H54 (cell line): ENCODE measurements at places on chromosomes 11 and 22.

DNA sequence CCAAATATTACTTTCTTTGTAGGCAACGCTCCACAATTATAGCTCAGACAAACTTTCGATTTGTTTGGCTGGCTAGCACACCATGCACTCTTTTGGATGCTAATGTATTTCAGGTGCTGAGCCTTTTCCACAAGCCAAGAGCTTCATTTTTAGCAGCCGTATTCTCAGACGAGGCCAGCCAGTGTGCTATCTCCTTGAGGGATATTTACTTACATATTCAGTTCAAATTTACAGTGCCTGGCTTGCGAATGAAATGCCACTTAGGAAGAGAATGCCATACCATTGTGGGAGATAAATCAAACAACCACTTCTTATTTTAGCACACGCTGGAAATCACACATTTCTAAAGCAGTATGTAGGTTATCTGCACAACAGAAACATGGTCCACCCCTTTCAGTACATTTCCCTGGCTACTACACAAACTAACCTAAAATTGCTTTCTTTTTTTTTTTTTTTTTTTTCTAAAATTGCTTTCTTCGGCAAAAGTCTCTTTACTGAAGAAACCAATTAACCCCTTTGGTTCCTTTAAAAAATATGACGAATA is 236.9 kb downstream of the CADM1 start:
- no peak for DNase-seq

DNA sequence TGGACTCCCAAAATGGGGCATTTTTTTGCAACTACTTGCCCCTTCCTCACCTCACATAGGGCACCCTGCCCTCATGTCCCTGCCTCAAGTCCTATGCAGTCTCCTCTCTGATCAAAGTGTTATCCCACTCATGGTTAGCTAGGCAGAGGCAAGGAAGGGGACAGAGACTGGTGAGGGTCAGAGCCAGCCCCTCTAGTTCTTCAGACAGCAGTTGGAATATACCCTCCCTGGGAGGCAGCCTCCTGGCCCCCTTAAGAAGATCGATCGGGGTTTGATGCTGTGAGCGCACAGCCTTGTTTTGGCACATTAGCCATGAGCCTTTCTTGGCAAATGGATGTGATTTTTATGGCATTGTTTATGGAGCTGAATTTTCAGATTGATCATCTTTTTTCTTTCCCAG is 436.9 kb downstream of the BUD13 start:
- no peak for DNase-seq

DNA sequence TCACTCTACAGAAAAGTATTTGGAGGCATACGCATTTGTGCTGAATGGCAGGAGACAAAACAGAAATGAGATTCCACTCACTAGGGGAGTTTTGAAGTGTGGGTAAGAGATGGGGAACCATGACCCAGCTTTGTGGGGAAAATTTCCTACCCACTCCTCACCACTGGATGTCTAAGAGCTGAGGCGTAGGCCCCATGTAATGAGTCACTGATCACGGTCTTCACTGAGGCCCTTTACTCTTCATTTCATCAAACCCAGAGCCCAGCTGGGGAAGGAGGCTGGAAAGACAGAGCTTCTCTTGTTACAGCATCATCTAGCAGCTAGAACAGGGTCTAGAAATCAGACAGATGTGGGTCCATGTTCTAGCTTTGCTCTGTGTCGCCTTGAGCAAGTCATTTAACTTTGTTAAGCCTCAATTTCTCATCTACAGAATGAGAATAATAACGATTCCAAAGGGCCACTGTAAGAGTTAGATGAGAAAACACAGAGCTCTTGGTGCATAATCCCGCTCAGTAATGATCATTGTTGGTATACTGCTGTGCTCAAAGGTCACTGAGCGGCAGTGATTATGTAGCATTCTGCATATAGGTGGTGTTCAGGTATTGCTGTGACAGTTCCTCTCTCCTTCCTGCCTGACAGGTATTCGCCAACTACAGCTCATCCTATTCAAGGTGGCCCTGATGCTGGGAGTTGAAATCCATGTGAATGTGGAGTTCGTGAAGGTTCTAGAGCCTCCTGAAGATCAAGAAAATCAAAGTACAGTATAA is 97.2 kb downstream of the MICAL2 start:
- no peak for DNase-seq

DNA sequence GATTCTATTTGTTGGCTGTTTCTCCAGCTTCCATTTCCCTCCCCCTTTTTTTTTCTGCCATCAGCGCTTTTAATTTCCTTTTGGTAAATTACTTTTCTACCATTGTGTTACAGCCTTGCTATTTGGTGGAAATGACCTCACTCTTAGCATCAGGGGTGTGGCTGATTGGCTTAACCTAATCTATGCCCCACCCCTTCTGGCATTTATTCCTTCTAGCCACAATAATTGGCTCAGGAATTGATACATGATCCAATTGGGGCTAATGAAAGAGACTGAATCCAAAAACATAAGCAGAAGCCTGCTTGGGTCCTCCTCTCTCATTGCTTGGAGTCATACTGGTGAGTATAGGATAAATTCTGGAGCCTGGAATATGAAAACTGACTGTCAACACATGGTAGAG is 402.4 kb upstream of the LRRC4C start:
- DNase-seq, result no peak

- DNase-seq, result peak; percentile 56
These were observed 11.9 kb upstream of the TESMIN start for GRCh38 chr11:68763181-68763721.

GRCh38 chr11:120235024-120235628 is 4.8 kb upstream of the POU2F3 start:
- DNase-seq, result no peak

- DNase-seq, result no peak
These were observed 99.5 kb downstream of the ZNF280B start for GRCh38 chr22:22408731-22409696.

GRCh38 chr11:69634069-69634468 is 6.9 kb upstream of the CCND1 start:
- no peak for DNase-seq

DNA sequence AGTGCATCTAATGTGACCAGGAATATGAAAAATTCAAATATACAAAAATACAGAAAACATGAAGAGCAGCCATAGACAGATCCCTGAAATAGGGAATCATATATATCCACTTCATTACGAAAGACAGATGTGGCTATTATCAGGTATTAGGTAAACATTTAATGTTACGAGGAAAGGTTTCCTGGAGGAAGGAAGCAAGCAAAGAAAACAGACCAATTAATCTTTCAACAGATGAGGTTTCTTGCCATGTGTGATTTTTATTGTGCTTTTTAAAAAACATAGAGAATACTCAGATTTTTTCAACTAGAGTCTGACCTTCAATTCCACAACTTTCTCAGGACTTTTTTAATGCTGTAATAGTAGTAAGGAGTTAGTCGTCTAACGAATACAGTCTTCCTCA is 24.3 kb upstream of the GAB2 start:
- DNase-seq, result no peak

GRCh38 chr11:132301900-132302299 is 931.5 kb downstream of the NTM start:
- DNase-seq, result no peak

DNA sequence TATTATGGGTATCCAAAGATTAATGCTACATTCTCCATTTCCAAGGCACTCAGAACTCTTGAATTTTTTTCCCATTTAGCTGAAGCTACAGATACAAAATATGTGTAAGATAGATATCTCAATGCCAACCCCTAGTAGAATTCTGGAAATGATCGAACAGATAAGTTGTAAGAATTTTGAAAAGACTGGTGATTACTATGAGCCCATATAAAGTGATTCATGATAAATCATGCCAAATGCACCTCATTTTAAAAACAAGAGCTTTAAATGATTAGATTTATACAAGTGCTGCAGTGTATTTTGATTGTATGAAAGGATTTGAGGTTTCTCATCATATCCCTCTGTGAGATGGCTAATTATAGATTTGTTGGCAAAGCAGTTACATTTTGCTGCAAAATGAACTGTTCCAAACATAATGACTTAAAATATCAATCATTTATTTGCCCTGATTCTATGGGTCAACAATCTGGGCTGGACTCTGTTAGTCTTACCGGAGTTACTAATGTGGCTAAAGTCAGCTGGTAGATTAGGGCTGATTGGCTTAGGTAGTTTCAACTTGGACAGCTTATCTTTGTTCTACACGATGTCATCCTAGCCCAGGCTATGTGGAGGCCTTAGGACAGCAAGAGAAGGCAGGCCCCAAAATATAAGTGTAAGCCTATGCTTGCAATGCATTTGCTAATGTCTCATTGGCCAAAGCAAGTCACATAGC is 3.4 kb downstream of the OR10V1 start:
- DNase-seq, result no peak

DNA sequence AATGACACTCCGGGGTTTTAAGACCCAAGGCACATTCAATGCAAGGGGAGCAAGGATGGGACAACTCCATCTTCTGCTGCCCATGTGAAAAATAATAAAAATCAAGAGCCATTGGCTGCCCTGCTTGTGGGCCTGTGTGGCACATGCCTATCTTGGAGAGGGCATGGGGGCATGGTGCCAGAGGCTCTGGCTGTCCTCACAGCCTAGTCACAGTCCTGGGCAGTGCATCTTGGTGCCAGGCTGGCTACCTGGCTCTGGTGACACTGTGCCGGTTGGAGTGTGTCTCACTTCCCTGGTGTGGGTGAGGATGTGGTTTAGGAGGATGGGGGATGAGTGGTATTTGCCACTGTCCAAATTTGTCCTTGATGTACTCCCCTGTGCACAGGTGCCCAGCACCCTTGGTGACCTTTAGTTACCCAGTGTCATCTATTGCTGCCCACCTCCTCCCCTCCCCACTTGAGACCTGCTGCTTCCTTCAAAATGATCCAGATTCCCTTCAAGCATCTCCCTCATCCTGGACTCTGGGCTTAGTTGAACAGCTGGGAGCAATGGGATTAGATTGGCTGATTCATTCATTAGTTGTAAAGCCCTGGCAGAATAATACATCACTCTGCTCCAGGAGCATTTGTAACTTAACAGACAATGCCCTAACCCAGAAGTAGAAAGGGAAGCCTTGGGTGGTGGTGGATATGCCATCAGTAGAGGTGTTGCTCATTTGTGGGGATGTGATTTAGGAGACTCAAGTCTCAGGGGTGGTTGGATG is 4.6 kb downstream of the TMEM86A start:
- no peak for DNase-seq

GRCh38 chr11:112156956-112157766 is 6.7 kb downstream of the IL18 start:
- peak; percentile 42 for DNase-seq

DNA sequence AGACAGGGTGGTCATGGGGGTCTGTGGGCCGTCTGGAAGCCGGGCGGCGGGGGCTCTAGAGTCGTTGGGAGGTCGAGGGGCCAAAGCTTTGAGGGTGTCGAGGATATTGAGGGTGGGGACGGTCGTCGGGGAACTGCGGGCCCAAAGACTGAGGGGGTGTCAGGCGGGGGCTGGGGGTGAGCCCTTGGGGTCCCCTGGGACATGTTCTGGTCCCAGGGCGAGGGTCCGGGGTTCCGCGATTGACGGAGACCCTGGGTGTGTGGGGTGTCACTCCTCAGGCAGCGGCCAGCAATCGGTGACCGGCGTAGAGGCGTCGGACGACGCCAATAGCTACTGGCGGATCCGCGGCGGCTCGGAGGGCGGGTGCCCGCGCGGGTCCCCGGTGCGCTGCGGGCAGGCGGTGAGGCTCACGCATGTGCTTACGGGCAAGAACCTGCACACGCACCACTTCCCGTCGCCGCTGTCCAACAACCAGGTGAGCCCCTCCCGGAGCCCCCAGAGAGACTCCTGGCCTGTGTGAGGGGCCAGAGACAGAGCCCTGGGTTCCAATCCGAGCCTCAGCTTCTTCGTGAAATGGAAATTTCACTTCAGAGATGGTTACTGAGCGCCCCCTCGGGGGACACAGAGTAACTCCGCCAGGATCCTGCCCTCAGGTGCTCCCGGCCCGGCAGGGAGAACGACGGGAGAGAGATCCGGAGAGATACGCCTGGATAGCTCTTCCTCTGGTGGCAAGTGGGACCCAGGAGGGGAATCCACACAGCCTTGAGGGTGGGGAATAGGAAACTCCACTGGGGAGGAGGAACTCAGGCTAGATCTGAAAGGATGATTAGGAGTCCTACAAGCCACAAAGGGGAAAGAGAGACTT is 714 bp downstream of the SDF2L1 start:
- no peak for DNase-seq

GRCh38 chr11:111745719-111746504 is 20.3 kb downstream of the PPP2R1B start:
- DNase-seq, result no peak

- DNase-seq, result peak; percentile 88
These were observed 5.1 kb upstream of the MYRF start for GRCh38 chr11:61747192-61747966.

DNA sequence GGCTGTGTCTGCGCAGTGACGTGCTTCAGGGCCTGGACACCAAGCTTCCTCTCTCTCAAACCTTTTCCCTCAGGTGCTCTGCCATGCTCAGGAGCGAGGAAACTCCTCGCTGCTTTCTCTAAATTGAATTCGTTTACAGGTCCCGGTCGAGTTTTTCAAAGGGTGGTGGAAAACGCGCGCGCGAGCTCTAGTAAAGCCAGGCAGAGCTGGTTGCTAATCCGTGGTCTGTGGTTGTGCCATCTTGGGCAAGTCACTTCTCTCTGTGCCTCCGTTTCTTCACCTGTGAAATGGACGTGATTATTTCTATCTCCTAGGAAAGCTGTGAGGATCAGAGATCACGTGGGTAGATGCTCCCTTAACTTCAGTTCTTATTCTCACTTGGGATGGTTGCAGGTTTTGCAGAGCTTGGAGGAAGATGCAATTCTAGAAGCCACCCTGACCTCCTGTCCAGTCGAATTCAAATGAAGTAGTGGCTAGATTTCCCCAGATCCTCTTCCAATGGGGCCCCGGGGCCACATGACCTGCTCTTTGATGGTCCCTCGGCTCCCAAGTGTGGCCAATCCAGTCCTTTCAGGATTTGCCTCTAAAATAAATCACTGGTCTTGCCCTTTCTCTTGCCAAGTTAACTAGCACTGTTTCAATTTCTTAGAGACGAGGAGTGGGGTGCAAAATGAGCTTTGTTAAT is 10.5 kb upstream of the ALX4 start:
- DNase-seq, result no peak

DNA sequence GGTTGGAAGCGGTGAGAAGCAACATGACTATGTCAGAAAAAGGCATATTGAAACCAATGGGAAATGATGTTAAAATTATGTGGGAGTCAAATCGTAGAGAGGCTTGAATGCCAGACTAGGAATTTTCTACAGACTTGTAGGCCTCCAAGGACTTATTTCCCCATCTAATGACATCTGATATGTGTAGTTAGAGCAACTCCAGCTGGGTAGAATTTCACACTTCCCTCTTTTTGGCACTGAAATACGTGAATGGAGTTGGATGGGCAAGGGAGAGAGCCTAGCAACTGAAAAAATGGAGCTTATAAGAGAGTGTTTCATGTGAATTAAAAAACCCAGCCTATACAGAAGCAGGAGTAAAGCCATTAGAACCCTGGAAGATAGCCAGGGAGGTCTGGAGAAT is 304.2 kb downstream of the INSC start:
- DNase-seq, result no peak

GRCh38 chr11:116053548-116053919 is 549.3 kb upstream of the CADM1 start:
- DNase-seq, result no peak

GRCh38 chr22:38296372-38296771 is 20.9 kb downstream of the CSNK1E start:
- DNase-seq, result no peak
